Glutamatergic neuron (in vitro differentiated cells): ENCODE measurements at places on chromosomes 13 and 19. TPM values are rescaled to one million over a fixed set of nuclear protein-coding genes. Genes with fewer than 3 reads are reported as not detected.

GRCh38 chr19:36488118-36488845 lies 1.1 kb downstream of the ZNF566 start:
- no peak for DNase-seq

DNA sequence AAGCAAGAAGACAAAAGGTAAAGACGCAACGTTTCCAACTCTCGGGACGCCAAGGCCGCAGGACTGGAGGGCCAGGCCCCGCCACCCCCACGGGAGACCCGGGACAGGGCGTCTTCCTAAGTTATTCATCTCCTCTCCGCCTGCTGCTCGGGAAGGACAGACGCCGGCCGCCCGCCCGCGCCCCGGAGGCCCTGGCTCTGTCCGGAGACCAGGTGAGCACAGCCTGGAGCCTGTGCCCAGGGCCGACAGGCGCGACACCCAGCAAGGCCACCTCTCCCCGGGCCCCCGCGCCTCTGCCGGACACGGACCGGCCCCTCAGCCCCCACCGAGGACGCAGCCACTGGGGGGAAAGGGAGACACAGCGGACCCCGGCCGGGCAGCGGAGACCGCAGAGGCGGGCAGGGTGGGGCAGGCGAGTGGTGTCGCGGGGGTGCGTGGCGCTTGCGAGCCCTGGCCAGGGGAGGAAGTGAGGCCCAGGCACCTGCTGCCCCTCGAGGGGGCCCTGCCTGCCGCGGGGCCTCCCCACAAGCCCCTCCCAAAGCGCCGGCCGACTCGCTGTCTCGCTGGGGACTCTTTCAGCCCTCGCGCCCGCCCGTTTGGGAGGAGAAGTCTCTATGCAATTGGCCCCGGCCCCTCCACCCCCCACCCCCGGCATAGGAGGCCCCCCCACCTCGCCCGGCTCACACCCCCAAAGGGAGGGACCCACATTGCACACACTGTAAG lies 17.2 kb downstream of the SMIM24 start:
- DNase-seq, result peak; percentile 57

- DNase-seq, result no peak
Observed at GRCh38 chr13:33554919-33555791, 262.8 kb upstream of the RFC3 start.

DNA sequence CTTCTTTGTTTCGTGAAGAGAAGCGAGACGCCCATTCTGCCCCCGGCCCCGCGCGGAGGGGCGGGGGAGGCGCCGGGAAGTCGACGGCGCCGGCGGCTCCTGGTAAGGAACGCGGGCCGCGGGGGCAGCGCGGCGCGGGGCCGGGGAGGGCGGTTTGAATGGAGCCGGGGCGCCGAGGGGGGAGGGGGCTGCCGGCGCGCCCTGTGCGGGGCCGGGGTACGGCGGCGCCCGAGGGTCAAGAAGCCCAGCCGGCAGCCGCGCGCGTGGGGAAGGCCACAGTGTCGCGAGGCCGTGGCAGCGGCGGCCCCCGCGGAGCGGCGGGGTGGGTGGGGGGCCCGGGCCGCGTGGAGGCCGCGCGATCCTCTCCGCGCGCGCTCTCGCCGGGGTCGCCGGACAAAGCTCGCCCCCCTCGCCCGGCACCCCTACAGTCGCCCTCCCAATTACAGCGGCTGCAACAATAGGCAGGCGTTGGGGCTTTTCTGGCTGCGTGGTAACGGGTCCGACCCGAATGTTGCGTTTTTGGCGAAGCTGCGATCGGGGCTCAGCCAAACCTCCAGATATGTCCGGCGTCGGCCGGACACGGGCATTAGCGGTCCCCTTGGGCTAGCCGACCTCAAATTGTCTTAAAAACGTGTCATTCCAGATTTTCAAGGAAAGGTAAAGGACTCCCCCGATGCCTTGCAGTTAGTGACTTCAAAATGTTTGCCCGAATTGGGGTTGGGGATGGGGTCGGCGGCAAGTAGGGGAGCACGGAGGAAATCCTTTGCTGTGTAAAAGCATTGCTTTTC lies 437 bp downstream of the SMARCA4 start:
- no peak for DNase-seq

DNA sequence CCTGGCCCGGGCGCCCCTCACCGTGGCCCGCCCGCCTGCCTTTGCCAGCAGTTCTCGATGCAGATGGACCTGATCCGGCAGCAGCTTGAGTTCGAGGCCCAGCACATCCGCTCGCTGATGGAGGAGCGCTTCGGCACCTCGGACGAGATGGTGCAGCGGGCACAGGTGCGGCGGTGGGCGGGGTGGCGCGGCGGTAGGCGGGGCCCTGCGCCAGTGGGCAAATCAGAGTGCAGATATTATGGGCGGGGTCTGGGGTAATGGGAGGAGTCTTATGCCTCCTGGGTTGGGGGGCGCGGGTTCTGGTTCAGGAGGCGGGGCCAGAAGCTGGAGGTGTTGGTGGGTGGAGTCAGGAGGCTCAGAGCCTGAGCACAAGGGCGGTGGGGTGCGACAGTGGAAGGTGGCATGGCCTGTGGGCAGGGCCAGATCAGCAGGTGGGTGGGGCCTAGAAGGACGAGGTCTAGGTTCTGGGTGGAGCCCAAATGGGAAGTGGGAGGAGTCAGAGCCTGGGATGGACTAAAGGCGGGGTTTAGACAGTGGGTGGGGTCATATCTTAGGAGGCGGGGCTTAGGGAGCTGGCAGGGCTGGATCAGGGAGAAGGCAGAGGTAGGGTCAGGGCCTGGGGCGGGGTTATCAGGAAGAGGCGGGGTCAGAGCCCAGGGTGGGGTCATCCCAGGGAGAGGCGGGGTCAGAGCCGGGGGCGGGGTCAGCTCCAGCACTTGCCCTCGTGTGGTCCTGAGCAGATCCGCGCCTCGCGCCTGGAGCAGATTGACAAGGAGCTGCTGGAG lies 5.6 kb downstream of the APC2 start:
- peak; percentile 83 for DNase-seq

CTXN1 gene
- 90.6 TPM for total RNA-seq

- DNase-seq, result no peak
Observed at GRCh38 chr19:30001301-30001700, 59.3 kb downstream of the URI1 start.

DNA sequence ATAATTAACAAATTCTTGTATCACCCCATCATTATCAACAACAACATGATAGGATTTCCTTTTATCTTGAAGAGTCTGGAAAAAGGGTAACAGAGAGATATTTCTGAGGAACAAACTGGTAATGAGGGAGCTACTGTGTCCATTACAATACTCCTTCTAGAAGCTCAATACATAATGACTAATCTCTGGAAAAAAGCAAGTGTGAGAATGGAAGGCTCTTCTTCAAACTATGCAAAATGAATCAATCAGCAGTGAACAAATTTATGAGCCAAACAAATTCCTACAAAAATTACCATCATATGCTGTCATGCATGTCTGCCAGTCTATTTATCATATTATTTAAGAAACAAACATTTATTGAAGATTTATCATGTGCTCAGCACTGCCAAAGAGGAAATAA lies 30.0 kb upstream of the USPL1 start:
- DNase-seq, result no peak

ZNF714 gene
- total RNA-seq, result 22.0 TPM

- DNase-seq, result no peak
Observed at GRCh38 chr13:73767191-73767741, 366.9 kb downstream of the KLF12 start.

ZNF571 gene
- total RNA-seq, result 6.1 TPM

DNA sequence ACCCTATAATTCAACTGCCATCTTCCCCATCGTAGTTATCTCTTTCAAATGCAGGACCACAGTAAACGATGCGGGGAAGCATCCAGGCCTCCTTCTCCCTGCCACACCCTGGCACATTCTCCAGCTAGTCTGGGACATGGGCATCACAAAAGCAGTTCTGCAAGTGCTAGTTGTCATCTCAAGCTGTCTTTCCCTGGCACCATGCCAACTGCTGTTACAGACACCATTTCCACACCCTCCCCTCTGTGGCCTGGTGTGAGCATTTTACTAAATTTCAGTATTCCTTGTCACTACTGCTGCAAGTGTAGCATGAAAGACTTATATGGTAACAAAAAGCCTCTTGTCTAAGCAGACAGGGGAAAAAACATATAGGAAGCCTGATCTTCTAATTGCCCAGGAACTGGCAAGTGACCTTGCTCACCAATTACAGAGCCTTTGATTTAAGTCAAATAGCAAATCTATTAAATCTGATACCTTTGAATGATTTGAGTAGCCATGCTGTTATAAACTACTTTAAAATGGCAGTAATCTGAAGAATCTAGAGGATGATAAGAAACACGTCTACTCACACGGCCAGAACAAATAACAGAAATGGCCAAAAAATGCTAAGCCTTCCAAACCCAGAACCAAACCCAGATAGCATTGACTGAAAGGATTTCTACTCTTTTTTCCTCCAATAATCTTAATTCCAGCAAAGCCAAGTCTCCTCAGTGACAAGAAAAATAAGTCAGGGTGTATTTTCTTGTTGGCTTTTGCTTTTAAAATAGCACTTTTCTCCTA lies 179.0 kb downstream of the NUFIP1 start:
- DNase-seq, result no peak

DNA sequence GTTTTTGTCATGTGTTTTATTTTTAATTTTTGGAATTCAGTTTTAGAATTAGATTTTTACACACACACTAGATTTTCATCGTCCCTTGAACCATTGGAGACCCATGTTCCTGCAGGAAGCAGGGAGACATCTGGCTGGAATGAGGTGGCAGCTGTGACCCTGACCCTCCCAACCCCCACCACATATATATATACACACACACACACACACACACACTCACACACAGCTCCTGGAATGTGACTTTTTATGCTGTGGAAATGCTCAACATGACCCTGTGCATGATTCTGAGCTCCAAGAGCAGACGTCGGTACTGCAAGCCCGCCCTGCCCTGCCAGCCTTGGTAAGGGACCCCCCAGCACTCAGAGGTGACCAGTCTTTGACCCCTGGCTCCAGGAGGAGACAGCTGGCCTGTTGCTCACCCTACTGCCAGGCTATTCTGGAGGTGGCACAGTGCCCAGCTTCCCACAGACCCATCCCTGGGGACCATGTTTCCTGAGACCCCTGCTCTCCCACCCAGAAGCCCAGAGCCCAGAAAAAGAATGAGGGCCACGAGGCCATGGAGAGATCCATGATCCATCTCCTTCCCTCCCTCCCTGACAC lies 103.2 kb upstream of the VSTM2B start:
- DNase-seq, result no peak

- peak; percentile 51 for DNase-seq
Observed at GRCh38 chr13:46146898-46147297, 35.1 kb downstream of the LCP1 start.

SYNE4 gene
- total RNA-seq, result 2.0 TPM

GRCh38 chr13:101049166-101049850 lies 367.0 kb downstream of the NALCN start:
- no peak for DNase-seq

ZNF534 gene
- not detected for total RNA-seq
